Natural killer cell (primary cell): ENCODE measurements at places on chromosomes 11 and 22.

DNA sequence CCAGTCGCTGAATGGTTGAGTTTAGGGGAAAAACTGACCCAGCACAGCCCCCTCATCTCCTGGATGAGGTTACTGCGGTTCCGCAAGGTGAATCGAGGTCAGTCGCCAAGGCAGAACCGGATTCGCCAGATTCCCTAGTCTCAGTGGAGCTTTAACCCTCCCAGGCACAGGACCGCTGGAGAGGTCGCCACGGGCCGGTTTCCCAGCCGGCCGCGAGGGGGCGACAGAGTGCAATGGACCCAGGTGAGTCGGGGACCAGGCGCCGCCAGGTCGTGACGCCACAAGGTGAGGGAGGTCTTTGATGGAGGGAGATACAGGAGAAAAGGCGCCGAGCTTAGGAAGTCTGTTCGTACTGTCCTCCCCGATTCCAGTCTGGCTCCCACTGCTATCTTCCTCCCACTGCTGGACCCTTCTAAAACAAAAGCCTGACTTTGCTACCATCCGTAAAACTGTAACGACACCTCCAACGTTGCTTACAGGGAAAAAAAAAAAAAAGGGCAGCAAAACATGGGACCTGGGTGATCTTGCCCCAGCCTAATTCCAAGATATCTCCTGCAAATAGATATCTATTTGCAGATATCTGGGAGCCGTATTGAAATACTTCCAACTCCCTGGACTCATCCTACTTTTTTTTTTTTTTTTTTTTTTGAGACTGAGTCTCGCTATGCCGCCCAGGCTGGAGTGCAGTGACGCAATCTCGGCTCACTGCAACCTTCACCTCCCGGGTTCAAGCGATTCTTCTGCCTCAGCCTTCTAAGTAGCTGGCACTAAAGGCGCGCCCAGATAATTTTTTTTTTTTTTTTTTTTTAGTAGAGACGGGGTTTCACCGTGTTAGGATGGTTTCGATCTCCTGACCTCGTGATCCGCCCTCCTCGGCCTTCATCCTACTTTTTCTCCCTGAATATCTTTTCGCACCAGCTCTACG is 1.4 kb upstream of the GGA1 start:
- peak; percentile 85 for DNase-seq

GRCh38 chr11:121870206-121871045 is 245.6 kb downstream of the BLID start:
- no peak for DNase-seq

DNA sequence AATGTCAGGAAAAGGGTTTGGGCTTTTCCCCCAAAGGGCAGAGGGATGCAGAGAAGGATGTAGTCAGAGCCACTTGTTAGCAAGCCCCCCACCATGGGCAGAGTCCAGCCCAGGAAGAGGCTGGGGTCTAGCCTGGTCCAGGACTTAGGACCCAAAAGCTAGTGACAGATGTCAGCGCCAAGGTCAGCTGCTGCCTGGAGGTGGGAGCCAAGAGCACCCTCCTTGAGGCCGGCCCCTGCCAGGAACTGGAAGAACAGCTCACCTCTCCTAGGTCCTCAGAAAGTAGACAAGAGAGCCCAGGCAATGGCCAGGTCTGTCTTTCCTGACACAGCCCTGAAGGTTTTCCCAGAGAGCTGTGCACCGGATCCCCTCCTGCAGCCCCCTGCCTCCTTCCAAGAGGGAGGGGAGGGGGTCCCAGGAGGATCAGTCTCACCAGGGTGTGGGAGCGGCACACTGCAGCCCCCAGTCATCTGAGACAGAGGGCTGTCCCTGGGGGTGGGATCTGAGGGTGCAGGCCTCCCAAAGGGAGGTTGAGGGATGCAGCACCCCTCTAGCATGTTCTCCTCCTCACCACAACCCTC is 14.6 kb upstream of the ARHGEF17 start:
- DNase-seq = no peak

- DNase-seq = no peak
Observed at GRCh38 chr11:101553891-101554292, 29.9 kb downstream of the TRPC6 start.

DNA sequence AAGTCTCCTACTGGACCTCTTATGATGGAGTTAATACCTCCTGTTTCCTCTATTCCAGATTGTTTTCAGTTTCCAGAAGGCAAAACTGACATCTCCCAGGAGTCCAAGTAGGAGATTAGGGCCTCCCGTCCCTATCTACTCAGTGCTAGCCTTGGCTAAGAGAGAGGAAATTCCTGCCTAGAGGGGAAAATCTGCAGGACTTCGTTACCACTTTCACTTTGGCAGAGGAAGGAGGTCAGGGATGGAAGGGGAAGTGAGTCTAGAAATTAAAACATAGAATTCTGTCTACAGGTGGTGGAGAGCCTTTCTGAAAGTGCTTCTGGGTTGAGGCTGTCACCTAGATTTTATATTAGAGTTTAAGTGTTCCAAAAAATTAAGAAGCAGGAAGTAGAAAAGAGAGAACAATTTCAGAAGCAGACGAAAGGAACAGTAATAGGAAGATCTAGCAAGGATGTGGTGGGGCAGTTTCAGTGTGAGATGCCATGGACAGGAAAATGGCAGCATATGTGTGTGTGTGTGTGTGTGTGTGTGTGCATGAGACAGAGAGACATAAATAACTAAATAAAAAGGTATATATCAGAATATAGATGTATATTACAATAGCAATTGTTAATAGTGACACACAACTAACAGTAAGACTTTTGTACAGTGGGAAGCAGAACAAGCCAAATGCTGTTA is 2.4 kb upstream of the TRIM68 start:
- DNase-seq = no peak

DNA sequence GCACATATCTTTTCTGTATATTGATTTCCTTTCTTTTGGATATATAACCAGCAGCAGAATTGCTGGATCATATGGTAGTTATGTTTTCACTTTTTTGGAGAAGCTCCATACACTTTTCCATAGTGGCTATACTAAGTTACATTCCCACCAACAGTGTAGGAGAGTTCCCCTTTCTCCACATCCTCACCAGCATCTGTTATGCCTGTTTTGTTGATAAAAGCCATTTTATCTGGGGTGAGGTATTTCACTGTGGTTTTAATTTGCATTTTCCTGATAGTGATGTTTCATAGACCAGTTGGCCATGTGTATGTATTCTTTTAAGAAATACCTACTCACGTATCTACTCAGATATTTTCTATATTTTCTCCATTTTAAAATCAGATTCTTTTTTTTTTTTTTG is 419.3 kb upstream of the FAT3 start:
- no peak for DNase-seq

DNA sequence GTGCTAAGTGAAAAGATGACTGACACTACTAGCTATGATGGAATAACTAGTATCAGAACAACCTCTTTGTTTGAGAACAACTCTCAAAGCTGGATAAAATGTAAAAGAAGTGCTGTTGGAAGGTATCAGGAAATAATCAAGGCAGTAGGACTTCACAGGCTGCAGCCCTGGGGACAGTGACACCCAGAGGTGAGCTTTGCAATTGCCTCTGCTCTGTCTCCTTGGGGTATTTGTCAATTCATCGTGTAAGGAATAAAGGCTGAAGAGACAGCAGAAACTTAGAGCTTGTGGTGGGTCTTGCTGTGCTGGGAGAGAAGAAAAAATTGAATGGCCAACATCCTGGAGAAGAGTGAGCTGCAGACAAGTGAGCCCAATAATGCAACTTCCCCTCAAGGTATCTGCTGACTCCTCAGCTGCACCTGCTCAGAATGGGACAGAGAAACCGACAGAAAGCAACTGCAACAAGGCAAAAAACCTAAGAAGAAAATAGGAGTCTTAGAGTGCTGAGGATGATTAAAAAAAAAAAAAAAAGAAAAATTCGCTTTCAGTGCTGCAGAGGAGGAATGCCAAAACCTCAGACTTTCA is 141.1 kb downstream of the RCN1 start:
- peak; percentile 16 for DNase-seq

- DNase-seq = no peak
Observed at GRCh38 chr11:67062526-67063373, 6.1 kb downstream of the RHOD start.

GRCh38 chr11:128549256-128549944 is 38.0 kb downstream of the ETS1 start:
- no peak for DNase-seq

DNA sequence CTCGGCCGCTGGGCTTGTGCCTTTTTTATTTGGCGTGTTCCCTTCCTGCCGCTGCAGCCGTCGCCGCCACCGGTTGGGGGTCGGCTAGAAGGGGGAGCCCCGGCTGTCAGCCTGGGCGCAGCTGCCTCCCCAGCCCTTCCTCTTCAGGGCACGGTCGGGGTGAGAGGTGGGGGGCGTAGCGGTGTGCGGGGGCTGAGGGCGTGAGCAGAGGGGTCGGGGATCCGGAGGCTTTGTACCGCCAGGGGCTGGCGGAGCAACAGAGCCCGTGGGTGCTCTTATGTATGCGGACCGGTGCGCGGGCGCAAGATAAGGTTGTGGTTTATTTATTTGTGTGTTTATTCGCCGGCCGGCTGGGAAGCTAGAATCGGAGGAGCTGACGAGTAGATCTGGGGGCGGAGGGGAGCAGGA is 477 bp downstream of the ZBTB16 start:
- DNase-seq = peak; percentile 60

DNA sequence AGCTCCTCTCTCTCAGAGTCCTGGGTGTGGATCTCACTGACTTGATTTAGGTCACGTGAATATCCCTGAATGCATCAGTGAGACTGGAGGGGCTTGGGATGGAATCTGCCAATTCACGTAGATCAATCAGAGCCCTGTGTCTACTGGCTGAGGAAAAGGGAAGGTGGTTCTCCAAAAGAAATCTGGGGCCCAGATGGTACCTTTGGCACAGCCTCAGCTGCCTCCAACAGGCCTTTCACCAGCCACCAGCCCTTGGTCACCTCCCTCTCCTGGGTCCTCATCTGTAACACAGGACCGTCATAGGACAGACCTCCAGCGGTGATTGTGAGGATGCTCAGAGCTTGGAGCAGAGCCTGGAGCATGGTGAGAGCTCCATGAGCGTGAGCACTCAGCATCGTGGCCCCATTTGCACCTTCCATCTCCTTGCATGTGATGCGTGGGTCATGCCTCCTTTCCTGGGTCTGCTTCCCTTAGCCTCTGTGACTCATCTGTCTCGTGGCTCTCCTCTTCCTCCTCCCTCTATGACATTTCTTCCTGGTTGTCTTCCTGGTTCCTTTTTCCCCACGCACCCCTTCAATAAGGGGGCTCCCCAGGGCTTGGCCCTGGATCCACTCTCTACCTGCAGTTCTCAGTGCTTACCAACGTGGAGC is 7.5 kb upstream of the MIEF1 start:
- DNase-seq = no peak

DNA sequence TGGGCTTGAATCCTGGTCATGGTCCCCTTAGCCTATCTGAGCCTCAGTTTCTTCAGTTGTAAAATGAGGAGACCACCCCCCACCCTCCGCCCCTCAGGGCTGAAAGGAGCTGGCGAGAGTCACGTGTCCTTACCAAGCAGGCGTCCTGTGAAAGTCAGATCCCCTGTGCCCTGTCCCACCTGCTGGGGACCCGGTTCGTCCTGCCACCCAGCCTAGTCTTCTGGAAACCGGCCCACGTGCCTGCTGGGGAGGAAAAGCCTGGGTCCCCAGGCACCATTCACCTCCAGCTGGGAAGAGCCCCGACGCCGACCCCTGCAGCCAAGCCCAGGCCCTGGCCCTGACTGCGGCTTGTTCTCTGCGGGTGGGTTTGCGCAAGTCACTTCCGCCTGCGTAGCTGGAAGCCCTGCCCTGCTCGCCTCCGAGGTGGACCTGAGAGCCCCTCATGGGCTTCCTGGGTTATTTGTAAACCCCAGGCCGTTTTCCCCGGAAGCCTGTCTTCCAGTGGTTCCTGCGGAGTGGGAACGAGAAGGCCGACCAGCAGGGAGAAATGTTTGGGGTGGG is 679 bp upstream of the SSH3 start:
- peak; percentile 43 for DNase-seq

GRCh38 chr11:118636569-118637290 is 29.3 kb downstream of the PHLDB1 start:
- no peak for DNase-seq

- no peak for DNase-seq
Observed at GRCh38 chr22:50674130-50674500, 1.5 kb downstream of the SHANK3 start.

DNA sequence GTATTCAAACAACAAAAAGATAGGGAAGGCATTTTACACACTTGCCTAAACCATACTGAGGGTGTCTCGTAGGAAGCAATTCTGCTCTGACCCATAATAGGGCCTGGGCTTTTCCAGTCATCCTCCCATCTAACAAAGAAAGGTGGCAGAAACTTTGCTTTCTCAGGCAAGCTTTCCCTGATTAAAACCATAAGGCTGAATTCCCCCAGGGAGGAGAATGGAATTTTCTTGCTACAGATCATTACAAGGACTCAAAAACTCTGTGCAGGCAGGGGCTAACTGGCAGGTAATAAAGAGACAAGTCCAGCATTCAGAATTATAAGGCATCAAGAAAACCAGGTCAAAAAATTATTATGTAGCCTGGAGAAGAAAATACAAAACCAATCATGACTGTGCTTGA is 90.4 kb downstream of the RBFOX2 start:
- DNase-seq = no peak

- DNase-seq = no peak
Observed at GRCh38 chr22:36911887-36912661, 1.4 kb upstream of the CSF2RB start.

DNA sequence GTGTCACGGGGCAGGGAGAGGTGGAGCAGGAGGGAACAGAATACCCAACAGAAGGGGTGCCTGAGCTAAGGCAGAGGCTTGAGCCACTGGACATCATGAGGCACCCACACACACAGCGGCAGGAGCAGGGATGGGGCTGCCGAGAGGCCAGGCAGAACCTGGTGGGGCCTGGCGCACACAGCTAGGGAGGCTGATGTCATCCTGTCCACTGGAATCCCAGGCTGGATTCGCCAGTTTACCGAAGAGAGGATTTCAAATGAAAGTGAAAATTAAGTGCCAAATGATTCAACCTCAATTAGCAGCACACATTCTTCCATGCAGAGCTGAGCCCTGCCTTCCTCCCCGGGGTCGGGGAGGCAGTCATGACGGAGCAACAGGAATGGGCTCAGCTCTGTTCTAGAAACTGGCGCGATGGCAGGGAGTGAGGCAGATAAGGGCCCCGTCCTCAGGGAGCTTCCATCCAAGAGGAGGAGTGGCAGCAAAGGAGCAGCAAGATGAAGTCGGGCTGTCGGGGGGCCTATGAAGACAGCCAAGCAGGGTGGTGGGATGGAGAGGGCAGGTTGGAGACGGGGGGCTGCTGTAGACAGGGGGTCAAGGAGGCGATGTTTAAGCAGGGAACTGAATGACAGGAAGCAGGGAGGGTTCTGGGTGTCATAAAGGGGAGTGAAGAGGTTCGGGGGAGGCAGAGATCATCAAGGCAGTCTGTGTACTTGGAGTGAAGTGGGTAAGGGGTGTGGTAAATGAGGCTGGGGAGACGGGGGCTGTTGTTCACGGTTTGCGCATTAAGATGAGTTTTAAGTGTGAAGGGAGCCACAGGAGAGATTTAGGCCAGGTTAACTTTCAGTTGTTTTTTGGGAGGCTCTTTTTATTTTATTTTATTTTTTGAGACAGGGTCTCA is 6.4 kb downstream of the RAC2 start:
- DNase-seq = peak; percentile 58

DNA sequence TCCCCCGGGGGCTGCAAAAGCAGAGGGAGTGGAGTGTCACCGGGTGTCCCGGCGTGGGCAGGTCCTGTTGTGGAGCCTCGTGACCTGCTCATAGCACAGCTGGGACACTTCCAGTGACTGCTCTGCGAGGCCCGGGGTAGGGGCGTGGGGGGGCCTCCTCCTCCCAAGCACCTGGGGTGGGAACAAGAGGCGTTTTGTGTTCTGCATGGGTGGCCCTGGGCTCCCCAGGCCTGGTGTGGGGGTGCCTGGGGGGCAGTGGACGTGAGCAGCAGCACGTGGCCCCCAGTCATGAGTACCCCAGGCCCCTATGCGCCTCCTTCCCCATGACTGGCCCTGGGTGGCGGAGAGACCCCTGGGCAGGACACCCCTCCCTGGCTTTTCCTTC is 104.7 kb downstream of the KCNQ1 start:
- DNase-seq = no peak
